ENCODE measurements at places on chromosomes 5 and 9.

DNA sequence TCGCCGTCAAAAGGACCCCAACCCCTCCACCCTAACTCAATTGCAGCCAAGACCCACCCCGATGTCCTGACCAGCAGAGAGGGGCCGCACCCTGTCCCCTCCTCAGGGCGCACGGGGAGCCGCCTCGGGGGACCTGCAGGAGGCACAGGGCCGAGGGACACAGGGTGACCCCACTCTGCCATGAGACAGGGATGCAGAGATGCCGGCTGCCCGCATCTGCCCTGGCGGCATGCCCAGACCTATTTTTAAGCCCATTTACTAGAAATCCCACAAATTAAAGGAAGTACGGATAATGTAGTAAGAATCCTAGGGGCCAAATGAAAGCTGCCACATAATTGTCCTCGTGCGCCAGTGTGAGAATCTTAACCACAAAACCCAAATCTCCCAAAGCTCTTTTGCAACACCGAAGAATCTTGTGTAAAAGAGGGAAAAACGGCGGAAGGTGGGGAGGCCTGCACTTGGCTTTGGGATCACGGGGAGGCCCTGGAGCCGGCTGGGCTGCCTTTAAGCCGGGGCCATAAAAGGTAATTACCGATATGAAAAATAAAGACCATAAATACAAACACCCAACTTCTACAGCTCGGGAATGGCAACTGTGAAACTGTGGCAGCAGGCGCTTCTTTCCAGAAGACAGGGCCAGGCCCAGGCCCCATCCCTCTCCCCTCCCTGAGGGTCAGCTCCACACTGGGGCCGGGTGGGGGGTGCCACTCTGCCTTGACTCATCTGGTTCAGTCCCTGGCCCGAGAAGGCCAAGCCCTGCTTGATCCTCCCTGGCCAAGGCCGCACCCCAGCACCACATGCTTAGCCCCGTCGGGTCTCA, 35.0 kb downstream of the NACC2 start:
- peak; percentile 34 for DNase-seq

DNA sequence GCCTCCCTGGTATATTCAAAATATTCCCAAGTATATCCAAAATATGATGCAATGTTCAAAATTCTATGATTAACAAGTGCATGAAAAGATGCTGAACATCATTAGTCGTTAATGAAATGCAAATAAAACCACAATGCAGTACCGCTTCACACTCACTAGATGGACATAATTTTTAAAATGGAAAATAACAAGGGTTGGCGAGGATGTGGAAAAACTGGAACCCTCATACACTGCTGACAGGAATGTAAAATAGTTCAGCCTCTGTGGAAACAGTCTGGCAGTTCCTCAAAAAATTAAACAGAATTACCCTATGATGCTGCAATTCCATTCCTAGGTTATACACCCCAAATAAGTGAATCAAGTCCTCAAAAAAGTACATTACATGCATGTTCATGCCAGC, 36.1 kb upstream of the MYOT start:
- DNase-seq: no peak

DNA sequence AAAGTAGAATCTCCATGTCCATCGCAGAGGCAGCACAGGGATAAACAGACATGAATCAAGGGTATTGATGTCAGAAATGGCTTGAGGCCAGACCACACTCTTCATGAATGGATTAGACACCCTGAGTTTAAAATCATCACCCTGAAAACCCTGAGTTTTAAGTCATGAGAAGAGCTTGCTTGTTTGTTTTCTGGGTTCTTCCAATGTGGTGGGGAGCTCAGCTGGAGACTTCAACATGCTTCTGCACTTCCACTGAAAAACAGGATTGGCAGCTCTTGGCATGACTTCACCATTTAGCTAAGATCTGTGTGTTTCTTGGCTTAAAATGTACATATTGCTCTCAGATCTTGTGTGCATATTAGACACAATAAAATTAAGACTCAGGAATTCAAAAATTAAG, 9.8 kb downstream of the GCNT4 start:
- DNase-seq: peak; percentile 33

GRCh38 chr5:139711067-139711905, 63.1 kb downstream of the CXXC5 start:
- DNase-seq: peak; percentile 80

- no peak for DNase-seq
These were observed 34.5 kb upstream of the CSF1R start for GRCh38 chr5:150120617-150121447.

- no peak for DNase-seq
These were observed 34.9 kb upstream of the TIFAB start for GRCh38 chr5:135487037-135487395.

- DNase-seq: no peak
These were observed 33.4 kb downstream of the SYK start for GRCh38 chr9:90834828-90835595.

DNA sequence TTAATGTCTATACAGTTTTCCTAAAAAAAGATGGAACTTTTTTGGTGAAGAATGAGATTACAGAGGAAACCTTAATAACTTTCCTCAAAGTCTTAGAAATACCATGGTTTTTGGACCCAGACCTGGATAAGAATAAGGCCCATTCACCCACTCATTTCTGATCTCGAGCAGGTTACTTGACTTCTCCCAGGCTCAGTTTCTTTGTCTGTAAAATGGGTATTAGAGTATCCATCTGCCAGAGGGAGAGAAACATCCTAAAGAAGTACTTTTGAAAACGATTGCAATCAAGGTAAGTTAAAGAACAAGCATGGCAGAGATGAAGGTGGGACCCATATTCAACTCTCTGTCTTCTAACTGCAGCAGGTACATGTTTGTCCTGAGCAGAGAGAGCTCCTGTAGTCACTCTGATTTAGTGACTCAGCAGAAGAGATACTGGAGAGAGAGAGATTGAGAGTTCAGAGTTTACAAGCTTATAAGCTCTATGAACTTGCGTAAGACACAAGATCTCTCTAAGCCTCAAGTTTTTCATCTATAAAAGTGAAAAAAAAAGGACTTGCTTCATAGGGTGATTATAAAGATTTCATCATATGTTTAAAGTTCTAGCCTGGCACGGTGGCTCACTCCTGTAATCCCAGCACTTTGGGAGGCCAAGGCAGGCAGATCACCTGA, 379.4 kb upstream of the SGCD start:
- no peak for DNase-seq

- no peak for DNase-seq
These were observed 221.7 kb downstream of the SMARCA2 start for GRCh38 chr9:2236850-2237249.

DNA sequence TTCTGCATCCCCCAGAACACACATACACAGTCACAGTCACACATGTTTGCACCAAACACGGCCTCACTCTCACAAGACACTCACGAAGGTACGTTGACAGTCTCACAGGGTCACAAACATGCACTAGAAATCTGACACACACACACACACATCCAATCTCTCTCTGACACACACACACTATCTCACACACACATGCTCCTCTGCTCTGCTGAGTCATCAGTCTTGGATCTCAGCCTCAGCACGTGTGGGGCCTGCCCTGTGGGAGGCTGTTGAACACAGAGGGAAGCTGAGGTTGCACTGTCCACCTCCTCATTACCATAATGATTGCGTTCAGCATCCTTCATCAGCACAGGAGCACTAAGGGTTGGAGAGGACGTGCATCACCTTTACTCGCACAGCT, 188.8 kb downstream of the MTRR start:
- peak; percentile 13 for DNase-seq

- DNase-seq: peak; percentile 17
These were observed 379.3 kb downstream of the PLK2 start for GRCh38 chr5:58080573-58080972.

DNA sequence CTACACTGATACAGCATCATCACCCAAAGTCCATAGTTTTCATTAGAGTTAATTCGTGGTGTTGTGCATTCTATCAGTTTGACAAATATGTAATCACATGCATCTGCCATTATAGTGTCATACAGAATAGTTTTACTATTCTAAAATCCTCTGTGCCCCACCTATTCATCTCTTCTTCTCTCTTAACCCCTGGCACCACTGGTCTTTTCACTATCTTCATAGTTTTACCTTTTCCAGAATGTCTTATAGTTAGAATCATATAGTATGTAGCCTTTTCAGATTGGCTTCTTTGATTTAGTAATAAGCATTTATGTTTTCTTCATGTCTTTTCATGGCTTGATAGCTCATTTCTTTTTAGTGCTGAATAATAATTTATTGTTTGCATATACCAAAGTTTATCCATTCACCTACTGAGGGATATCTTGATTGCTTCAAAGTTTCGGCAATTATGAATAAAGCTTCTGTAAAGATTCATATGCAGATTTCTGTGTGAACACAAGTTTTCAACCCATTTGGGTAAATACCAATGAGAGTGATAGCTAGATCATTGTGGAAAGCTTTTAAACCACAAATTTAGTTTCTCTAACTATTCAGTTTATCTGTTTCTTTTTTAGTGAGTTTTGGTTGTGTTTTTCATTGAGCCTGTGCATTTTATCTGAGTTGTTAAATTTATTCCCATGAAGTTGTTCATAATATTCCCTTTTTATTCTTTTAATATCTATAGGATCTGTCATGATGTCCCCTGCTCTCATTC, 84.9 kb downstream of the RALGPS1 start:
- no peak for DNase-seq

DNA sequence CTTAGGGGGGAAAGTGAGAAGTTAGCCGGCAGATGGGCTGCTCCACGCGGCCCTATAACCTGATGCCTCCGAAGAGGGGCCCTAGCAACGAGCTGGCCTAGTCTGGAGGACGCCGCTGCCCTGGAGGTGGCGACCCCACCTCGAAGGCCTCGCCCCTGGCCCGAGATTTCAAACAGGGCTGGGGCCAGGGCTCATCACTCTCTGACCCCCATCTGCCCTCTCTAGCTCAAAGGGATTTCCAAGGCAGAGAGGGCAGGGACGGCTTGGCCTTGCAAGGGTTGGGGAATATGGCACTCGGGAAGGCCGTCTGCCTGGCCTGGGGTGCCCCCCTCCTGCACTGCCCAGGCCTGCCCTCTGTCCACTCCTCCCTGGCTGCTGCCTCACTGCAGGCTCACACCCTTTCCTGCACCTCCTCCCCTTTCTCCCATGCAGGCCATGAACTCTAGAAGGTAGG, 25.5 kb upstream of the TIFAB start:
- DNase-seq: no peak

GRCh38 chr5:103915081-103915480, 352.5 kb upstream of the NUDT12 start:
- peak; percentile 36 for DNase-seq

DNA sequence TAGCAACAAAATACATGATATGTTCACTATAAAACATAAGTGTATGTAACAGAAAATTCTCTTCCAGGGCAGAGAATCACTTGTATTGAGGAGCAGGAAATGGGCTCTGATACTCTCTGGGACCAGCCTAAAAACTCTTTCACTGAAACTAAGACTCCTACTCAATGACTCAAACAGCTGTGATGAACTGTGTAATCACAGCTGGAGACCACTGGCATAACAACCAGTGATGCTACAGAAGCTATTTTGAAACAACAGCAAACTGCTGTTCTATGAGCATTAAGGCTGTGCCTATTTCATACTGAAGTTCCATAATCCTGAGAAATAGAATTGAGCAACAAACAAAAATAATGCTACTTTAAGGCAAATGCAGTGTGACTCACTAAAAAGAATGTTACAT, 594.0 kb downstream of the HINT1 start:
- DNase-seq: peak; percentile 38

DNA sequence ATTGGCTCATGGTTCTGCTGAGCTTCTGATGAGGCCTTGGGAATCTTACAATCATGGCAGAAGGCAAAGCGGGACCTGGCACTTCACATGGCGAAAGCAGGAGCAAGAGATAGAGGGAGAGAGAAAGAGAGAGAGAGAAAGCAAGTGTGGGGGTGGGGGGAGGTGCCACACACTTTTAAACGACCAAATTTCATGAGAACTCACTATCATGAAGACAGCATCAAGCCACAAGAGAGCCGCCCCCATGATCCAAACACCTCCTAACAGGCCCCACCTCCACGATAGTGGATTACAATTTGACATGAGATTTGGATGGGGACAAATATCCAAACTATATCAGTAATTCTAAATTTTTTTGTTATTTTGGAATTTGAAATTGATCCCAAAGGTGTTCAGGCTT, 553.9 kb downstream of the PRR16 start:
- no peak for DNase-seq

DNA sequence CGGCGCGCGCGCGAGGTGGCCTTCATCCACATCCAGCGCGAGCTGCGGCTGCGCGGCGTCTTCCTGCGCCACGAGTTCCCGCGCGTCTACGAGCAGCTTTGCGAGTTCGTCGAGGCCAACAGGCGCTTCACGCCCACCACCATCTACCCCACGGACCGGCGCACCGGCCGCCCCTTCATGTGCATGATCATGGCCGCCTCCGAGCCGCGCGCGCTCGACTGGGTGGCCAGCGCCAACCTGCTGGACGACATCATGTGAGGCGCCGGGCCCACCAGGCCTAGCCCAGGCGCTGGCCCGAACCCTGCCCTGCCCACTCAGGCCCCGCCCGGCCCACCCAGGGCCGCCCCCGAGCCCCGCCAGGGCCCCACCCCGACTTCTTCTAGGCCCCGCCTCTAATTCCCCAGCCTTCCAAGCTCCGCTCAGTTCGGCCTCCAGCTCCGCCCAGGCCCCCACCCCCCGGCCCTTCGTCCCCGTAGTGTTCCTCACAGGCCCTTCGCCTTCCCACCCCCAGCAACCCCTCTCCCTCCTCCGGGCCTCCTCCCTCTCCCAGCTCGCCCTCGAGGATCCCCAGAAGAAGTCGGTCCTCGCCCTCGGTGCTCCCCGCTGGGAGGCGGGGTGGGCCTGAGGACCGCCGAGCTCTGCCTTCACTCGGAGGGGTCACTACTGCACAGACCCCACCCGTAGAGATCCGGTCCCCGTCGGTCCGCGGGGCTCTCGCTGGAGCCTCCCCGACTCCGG, 2.0 kb upstream of the PHPT1 start:
- DNase-seq: peak; percentile 75

DNA sequence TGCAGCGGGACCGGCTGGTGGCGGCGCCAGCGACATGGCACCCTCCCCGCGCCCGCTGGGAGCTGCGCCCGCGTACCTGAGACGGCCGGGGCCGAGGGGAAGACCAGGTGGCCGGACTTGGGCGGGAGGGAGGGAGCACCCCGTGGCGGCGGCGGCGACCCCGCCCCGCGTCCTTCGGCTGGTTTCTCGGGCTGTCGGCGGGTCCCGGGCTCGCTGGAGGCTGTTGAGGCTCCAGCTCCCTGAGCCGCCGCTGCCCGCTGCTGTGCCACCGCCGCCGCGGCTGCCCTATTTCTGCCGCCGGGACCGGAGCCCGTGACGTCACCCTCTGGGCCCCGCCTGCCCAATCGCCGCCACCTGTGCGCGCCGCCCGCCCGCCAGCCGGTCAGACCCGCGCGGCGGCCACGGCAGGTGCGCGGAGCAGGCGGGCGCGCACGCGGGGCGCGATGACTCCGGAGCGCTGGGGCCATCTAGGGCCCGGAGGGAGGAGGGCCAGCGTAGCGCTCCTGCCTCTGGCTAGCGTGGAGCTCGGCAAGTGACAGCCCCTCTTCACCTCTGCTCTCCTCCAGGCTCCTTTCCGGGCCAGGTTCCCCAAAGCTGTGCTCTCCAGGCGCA, at the start of gene FSTL4:
TSS of gene FSTL4 (minus strand) at position 293 of the 612 bp plus-strand sequence.
- DNase-seq: no peak
